M059J (cell line): ENCODE measurements at places on chromosomes 11 and 22. TPM values are rescaled to one million over a fixed set of nuclear protein-coding genes. Genes with fewer than 3 reads are reported as not detected.
A peak's percentile ranks its signal among the peaks of the same experiment; 100 is the strongest.

- peak; percentile 30 for DNase-seq
Measured at GRCh38 chr11:7251836-7252682, at the start of gene SYT9. Gene SYT9, plus strand, starts transcription at chr11:7251904. Its CDS starts 283 bp downstream, at chr11:7252187.

GRCh38 chr22:17871726-17872458, 97.6 kb upstream of the BID start:
- DNase-seq, result no peak

TIMP3 gene
- 45.9 and 62.1 TPM in 2 replicates for total RNA-seq

LRRC32 gene
- not detected in 2 replicates for total RNA-seq

KRTAP5-5 gene
- total RNA-seq, result not detected in 2 replicates

DNA sequence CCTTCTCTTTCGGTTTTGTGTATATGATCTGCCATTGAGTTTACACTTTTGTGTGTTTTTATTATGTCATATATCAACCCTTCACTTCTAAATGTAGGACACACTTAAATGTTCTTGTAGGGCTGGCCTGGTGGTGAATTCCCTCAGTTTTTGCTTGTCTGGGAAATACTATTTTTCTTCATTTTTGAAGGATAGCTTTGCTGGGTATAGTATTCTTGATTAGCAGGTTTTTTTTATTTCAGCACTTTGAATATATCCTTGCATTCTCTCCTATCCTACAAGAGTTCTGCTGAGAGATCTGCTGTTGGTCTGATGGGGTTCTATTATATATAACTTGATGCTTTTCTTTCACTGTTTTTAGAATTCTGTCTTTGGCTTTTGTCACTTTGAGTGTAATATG, 79.1 kb downstream of the TECTA start:
- no peak for DNase-seq

GRCh38 chr11:57699813-57700212, 12.2 kb downstream of the MED19 start:
- no peak for DNase-seq

TCF20 gene
- total RNA-seq, result 17.4 and 21.1 TPM in 2 replicates

USP47 gene
- total RNA-seq, result 30.1 and 39.9 TPM in 2 replicates

DNA sequence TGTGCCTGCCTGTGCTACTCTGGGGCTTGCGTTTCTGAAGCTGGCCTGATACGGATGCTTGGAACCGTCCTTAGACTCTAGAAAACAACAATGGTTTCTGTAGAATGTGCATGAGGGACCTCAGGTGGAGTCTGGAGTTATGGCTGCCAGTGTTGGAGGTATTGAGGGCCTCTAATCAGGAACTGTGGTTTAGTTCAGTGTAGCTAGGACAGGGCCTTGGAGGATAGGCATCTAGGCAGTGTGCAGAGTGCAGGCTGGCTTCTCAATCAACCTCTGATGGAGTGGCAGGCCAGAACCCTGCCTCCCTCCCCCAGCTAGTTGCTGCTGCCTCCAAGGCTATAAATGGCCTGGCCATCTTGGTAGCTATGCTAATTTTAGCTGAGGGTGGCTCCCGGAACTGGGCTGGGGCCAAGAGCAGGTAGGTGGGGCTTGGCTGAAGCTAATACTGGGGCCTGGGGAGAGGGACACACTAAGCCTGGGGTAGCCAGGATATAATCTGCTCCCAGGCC, 4.0 kb downstream of the STIM1 start:
- DNase-seq, result no peak

SART1 gene
- total RNA-seq, result 60.3 and 102 TPM in 2 replicates

TMEM223 gene
- 38.7 and 41.7 TPM in 2 replicates for total RNA-seq

- DNase-seq, result peak; percentile 12
Measured at GRCh38 chr11:34850334-34850733, 65.8 kb downstream of the APIP start.

- DNase-seq, result no peak
Measured at GRCh38 chr22:17496841-17497240, 66.5 kb upstream of the SLC25A18 start.

MMP13 gene
- 96.9 and 103 TPM in 2 replicates for total RNA-seq

GRCh38 chr11:7672276-7672959, 882 bp downstream of the CYB5R2 start:
- DNase-seq, result no peak

CLDN25 gene
- not detected in 2 replicates for total RNA-seq

DNA sequence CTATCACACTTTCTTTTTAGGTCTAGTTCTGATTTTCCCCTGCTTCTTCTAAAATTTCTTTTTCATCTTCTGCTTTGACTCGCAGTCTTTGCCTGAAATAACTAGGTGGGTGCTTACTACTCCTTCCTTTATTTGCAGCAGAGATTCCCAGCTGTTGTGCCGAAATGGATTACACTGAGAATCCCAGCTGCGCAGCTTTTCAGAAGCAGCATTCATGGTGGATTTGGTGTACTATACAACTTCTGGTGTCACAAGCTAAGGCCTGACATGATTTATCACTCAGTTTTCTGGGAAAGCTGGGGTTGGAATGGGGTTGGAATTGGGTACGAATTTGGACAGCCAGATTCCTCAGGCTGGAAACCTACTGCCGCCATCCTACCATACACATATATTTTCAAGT, 6.0 kb upstream of the XKR3 start:
- no peak for DNase-seq

CALCA gene
- total RNA-seq, result not detected in 2 replicates

GRCh38 chr11:13782390-13783075, 114.1 kb downstream of the FAR1 start:
- no peak for DNase-seq

P4HA3 gene
- 4.2 and 5.4 TPM in 2 replicates for total RNA-seq

RPUSD4 gene
- 12.0 and 25.9 TPM in 2 replicates for total RNA-seq

OR4X1 gene
- not detected in 2 replicates for total RNA-seq

GRCh38 chr11:70030412-70030811, 47.7 kb upstream of the ANO1 start:
- DNase-seq, result no peak

DNA sequence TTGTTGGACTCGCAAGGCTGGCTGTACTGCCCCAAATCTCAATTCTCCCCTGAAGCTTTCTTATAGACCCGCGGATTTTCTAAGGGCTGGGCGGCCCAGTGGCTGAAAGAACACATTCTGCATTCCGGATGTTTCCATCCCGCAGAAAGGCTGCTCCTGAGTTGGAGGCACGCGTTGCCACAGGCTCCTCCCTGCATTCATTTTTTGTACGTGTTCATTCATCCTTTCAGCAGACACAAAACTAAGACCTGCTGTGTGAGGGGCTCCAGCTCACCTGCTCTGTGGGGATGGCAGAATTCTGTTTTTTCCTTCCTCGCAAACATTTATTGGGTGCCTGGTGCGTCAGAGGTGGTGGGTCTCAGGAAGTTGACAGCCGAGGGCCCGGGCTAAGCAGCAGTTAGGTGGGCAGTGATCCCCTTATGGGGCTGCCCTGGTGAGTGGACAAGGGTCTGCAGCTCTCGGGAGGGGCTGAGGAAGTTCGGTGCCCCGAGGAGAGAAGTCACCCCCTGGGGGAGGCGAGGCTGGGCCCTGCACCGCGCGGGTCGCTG, 23.7 kb downstream of the SHANK3 start:
- no peak for DNase-seq

- DNase-seq, result no peak
Measured at GRCh38 chr11:100793525-100793924, 106.4 kb downstream of the ARHGAP42 start.

GRK3 gene
- 2.4 and 4.6 TPM in 2 replicates for total RNA-seq

DNA sequence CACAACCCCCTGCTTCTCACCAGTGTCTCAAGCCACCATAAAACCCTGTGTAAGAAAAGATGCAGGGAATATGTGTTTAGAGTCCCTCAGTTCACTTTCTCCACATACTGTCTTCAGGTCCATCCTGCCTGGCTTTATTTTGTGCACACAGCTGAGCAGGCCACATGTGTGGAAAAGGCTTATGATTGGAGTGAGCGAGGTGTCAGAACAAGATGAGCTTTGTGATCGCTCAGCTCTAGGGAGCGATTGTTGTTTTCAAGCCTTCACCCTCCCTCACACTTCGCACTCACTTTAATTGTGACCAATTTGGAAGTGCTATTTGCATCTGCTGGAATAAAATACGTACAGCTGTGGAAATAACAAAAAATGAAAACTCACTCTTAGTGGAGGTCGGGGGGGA, 931.1 kb upstream of the TENM4 start:
- DNase-seq, result no peak

DNA sequence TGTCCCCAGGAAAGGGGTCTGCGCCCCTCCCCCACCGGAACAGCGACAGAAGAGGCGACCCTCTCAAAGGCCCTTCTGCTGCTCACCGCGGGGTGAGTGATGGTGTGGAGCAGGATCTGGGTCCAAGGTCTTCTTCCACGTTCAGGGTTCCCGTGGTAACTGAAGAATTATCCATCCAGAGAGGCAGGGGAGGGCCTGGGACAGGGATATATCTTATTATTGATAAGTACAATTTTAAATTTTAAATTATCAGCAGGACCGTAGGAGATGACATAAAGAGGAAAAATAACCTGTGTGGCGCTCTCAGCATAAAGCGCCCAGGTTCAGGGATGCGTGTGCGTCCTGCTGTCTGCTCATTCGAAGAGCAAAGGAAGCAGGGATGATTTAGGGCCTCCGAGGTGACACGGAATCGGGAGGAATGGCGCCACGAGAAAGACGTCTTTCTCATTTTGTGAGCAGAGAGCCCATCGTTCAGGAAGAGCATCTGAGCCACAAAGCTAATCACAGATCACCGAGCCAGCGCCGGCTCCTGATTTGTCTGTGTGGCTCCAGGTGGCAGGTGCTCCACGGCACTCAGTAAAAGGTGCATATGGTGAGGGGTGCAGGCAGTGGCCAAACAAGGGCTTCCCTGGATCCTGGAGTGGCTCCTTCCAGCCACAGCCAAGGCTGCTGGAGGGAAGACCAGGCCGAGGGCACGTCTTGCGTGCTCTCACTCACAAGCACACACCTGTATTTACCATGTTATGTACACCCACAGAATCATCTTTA, 19.3 kb downstream of the KRTAP5-5 start:
- no peak for DNase-seq

GRCh38 chr11:126630488-126630887, 275.0 kb downstream of the ST3GAL4 start:
- no peak for DNase-seq

GSTT2B gene
- 6.2 and 10.1 TPM in 2 replicates for total RNA-seq

DNA sequence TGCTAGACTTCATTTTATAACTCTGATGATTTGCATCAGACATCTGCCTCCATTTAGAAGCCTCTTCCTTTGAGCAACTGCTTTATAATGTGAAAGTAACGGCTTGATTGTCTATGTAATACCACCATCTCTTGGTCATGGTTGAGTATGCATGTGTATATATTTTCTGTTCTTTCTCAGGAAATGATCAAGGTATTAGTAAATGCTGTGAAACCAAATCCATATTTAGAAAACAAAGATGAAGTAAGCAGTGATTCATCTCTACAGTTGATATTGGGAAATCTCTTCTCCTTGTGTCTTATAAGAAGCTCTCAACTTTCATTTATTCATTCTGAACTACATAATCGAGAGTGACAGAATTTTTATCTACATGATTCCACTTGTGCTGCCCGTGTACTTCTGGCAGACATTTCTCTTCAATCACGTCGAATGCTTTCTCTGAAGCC, 104.6 kb upstream of the ANO3 start:
- DNase-seq, result peak; percentile 9

- peak; percentile 83 for DNase-seq
Measured at GRCh38 chr11:27524155-27524554, 17.6 kb upstream of the LIN7C start.

GRCh38 chr22:50084080-50084477, 1.1 kb downstream of the MLC1 start:
- no peak for DNase-seq

DNA sequence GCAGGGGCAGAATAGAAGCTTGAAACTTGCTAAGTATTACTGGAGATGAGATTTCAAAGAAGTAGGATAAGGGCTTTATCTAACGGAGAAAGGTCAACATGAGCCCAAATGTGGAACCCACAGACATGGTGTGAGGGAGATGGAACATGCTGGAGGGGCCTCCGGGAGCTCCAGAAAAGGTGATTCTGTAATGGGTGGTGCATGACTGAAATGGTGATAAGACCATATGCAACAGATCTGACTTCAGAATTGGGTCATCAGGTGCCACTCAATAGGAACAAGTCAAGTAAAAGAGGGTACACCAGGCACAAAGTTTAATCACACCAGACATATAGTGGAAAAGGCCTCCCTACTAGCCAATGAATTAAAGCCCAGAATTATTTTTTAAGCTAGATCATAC, 7.9 kb upstream of the CEP295 start:
- no peak for DNase-seq

GRCh38 chr22:36377022-36377631, 10.6 kb downstream of the MYH9 start:
- no peak for DNase-seq

- no peak for DNase-seq
Measured at GRCh38 chr22:30869667-30870395, 98.7 kb downstream of the MORC2 start.

DNA sequence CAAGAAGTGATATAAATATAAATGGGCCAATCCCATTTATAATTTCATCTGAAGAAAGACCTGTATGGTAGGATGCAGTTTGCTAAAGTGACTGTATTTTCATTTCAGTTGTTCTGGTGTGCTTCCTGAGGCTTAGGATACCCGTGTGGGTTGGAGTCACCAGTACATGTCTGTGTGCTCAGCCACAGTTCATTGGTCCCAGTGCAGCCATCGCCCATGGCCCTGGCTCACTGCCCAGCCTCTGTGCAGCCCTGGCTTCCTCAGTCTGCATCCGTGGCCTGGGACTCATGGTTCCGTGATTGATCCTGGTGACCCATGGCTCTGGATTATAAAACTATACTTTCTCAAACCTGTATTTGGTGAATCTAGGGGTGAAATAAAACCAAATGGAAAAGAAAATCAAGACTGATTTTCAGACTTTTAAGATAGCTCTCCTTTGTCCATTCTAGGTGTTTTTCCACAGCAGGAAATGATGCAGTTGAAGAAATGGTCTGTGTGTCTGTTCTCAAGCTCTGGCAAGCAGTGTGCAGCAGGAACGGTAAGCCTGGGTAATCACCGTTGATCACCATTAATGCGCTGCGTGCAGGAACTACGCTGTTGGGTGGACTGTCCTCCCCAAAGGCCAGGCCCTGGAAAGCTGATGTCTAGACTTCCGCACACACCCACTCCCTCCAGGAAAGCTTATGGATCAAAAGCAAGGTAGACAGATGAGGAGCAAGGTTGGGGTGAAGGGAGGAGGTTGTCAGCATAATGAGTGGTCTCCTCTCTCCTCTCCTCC, 27.2 kb downstream of the TTC12 start:
- no peak for DNase-seq

DNA sequence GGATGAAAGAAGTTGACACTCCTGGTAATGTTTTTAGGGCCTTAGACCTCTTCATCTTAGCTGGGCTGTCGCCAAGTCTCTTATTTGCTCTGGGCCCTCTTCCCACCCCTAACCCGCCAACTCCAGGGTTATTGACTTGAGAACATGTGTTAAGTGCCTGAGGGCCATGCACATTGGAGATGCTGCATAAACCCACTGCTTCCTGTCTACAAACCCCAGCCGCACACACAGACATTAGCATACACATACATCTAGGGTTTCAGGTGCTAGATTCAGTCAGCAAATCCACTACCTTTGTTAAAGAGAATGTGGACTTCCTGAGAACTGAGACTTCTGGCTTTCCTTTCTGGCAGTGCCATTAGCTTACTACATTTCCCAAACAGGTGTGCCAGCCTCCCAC, 817 bp downstream of the PANX3 start:
- no peak for DNase-seq

- DNase-seq, result no peak
Measured at GRCh38 chr11:107011977-107012376, 6.3 kb downstream of the GUCY1A2 start.

- DNase-seq, result no peak
Measured at GRCh38 chr11:33848717-33849390, 43.0 kb downstream of the LMO2 start.

GPHA2 gene
- not detected in 2 replicates for total RNA-seq

GRCh38 chr11:107017104-107017432, 1.2 kb downstream of the GUCY1A2 start:
- peak; percentile 18 for DNase-seq
